ENCODE measurements at places on chromosomes 6 and 20.

- no peak for DNase-seq
Observed at GRCh38 chr6:14880052-14880451, 365.8 kb upstream of the JARID2 start.

- DNase-seq = no peak
Observed at GRCh38 chr20:15742627-15743026, 830.6 kb downstream of the KIF16B start.

DNA sequence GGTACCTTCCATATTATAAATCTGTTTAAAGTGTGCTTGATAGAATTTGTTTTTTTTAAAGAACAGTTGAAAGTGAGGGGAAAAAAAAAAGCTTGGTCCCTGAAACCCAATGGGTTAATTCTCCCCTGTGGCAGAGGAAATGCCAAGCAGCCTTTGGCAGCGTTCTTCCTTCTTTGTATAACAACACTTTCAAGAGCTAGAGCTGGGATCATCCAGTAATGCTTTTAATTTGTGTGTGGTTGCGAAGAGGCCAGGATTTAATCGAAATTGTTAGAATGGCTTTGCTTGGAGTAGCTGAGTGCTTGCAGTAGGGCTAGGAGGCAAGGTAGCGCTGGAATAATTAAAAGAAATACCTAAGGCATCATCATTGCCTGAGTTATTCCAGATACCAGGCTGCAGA is 692.0 kb downstream of the DHX35 start:
- no peak for DNase-seq

DNA sequence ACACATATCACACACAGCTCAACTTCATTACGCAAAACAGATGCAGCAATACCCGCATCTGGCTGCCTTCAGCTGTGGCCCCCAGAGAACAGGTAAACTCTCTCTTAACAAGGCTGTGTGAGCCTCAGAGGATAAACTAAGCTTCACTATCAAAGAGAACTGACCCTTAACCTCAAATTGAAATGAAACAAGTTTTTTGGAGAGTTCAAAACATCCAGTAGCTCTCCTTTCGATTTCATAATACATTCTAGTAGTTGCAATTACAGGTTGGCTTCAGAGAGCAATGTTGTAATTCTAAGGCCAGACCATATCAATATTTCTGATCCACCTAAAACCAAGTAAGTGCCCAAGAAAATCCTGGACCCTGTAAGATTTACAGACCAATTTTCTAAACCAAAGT is 113.5 kb downstream of the FAXC start:
- no peak for DNase-seq

DNA sequence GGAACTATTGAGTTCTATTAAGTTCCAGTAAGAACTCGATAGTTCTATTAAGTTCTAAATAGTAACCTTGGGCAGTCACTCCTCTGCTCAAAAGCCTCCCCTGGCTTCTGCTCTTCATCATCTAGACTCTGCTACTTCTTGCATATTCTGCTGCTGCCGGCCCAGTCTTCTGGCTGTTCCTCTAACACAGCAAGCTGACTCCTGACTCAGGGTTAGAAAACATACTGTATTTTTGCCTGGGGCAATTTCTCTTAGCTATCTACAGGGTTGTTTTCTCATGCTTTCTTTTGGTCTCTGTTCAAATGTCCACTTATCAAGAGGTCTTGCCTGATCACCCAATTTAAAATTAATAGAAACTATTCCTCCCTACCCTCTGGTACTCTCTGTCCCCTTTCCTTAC is 14.6 kb downstream of the SLC25A27 start:
- DNase-seq = no peak

DNA sequence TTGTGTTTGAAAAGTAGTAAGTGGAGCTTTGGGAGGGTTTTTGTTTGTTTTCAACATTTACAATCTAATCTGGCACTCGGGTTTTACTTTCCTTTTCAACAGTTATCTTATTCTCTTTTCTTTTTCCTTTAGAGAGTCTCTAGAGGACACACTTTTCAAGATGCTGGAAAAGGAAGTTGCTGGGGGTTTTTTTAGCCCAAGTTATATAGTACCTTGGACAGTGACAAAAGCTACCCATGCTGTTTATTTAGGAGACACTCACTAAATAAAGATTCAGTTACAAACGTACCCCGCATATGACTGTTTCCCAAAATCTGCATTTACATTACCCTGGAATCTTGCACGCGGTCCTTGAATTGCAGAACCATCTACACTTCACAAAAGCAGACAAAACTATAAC is 78.8 kb downstream of the MAP7 start:
- no peak for DNase-seq

DNA sequence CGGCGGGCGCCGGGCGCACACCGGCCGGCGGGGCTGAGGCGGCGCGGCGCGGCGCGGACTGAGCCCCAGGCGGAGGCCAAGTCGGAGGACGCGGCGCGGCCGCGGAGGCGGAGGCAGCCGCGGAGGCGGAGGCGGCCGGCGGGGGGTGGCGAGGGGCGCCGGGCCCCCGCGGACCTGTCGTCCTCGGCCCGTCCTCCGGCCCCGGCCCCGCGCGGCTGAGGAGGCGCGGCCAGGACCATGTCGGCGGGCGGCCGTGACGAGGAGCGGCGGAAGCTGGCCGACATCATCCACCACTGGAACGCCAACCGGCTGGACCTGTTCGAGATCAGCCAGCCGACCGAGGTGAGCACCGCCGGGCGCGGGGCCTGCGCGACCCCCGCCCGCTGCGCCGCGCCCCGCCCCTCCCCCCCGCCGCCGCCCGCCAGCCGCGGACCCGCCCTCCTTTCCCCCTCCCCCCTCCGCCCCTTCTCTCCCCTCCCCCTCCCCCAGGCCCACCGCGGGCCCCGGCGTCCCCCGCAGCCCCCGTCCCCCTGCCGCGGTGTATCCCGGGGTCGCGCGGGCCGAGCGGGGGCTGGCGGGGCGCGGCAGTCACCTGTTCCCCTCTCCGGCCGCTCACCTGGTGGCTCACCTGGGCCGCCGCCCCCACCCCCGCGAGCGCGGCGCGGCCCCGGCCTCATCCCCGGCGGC is at the start of gene AFDN:
AFDN (plus strand) TSS at position 16 of the 687 bp plus-strand sequence; CDS start at position 238, 222 bp downstream.
- no peak for DNase-seq

DNA sequence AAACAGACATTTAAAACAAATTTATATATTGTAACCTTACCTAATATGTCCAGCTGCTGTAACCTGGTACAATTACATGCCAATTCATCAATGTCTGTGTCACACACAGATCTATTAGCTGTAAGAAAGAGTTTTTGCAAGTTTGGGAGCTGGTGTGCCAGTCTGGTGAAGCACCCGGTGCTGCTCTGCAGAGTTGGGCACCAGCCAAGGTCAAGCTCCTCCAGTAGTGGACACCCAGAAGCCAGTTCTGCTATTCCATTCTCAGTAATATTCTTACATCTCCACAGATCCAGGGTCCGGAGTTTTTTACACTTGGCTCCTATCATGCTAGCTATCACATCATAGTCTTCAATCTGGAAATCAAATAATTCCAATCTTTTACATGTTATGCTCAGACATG is 41.0 kb downstream of the POU3F2 start:
- no peak for DNase-seq

DNA sequence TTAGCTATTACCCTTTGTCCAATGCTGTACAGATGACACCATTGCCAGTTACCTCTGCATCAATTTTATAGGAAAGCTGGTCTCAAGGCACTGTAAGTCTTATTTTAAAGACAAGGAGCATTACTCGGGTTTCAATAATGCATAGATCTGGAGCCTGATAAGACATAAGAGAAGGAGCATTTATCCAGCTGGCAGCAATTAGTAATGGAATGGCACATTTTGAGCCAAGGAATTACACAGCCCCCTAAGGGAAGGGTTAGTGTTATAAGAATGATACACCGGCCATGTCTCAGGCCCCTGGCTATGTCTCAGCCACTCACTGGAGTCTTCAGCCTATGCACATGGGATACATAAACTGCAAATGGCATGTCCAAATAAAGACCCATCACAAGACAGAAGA is 23.1 kb upstream of the TMEM242 start:
- DNase-seq = no peak

DNA sequence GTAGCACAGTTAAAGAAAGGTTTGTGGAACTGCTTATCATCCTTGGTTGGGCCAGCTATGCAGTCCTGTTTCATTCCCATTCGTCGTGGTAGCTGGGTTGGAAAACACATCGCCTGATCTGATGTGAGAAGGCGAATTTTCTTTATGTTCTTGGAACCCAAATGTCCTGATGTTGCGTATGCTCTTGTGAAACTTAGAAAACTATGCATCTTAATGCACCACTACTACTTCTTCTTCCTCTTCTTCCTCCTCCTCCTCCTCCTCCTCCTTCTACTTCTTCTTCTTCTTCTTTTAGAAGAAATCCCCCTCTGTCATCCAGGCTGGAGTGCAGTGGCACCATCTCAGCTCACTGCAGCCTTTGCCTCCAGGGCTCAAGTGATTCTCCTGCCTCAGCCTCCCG is 381.6 kb downstream of the UTRN start:
- DNase-seq = no peak

GRCh38 chr20:34435589-34435988 is 72.5 kb downstream of the ITCH start:
- DNase-seq = no peak

DNA sequence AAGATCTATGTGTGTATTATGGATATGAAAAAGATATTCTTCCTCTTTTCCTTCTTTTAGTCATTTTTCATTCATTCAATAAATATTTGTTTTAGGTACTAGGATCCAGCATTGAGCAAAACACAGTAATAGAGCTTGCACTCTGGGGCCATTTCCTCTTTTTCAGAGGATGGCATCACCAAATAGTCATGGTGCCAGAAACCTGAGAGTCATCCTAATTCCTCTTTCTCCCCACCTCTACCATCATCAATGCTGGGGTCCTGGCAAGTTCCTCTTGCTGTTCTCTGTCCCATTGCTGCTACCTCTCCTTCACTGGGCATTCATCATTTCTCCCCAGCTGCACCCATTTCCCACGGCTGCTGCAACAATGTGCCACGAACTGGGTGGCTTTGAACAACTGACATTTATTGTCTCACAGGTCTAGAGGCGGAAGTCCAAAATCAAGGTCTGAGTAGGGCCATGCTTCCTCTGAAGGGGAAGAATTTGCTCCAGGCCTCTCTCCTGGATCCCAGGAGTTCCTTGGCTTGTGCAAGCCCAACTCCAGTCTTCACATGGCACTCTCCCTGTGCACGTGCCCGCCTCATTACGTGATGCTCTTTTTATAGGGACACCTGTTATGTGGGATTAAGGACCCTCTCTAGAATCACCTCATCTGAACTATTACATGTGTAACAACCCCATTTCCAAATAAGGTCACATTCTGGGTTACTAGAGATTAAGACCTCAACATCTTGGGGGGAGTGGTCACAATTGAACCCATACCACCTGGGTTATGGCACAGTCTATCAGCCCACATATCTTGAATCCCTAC is 9.5 kb upstream of the IGF2R start:
- no peak for DNase-seq

GRCh38 chr6:132021552-132022375 is 70.6 kb upstream of the CCN2 start:
- no peak for DNase-seq

GRCh38 chr6:163226836-163227485 is 187.6 kb upstream of the QKI start:
- DNase-seq = no peak

GRCh38 chr20:40416274-40416673 is 272.8 kb downstream of the MAFB start:
- no peak for DNase-seq

- DNase-seq = no peak
Observed at GRCh38 chr6:109513571-109514071, 30.6 kb upstream of the ZBTB24 start.

GRCh38 chr6:20691185-20691584 is 156.9 kb downstream of the CDKAL1 start:
- DNase-seq = no peak

DNA sequence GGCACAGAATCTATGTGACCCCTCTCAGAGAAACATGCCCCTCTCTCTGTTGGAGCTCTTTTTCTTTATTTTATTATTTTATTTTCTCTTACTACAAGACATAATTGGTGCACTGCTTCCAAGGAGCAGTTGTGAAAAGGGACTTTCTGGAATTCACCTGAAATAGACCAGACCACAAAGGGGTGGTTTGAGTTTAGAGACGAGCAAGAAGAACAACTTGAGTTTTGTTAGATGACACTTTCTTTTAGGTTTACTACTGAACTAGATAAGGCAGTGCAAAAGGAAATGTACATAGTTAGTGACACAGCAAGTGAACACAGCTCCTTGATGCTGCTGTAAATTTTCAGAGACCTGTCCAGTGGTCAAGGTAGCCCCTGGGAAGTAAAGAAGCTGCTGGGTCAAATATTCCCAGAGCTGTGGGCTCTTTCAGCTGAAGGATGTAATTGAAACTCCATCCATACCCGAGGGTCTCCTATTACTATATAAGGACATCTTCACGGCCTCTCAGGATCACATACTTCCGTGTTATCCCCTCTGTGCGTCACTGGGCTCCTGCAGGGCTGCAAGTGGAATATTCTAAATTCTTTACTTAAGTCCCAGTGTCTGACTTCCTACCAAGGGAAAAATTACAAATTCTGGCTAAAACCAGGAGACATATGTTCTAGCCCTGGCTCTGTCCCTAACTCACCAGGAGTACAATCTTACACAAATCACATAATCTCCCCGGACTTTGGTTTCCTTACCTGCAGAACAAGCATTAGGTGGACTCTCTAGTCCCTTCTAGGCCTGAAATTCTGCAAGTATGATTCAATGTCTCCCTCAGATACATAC is 69.1 kb upstream of the ADTRP start:
- no peak for DNase-seq

DNA sequence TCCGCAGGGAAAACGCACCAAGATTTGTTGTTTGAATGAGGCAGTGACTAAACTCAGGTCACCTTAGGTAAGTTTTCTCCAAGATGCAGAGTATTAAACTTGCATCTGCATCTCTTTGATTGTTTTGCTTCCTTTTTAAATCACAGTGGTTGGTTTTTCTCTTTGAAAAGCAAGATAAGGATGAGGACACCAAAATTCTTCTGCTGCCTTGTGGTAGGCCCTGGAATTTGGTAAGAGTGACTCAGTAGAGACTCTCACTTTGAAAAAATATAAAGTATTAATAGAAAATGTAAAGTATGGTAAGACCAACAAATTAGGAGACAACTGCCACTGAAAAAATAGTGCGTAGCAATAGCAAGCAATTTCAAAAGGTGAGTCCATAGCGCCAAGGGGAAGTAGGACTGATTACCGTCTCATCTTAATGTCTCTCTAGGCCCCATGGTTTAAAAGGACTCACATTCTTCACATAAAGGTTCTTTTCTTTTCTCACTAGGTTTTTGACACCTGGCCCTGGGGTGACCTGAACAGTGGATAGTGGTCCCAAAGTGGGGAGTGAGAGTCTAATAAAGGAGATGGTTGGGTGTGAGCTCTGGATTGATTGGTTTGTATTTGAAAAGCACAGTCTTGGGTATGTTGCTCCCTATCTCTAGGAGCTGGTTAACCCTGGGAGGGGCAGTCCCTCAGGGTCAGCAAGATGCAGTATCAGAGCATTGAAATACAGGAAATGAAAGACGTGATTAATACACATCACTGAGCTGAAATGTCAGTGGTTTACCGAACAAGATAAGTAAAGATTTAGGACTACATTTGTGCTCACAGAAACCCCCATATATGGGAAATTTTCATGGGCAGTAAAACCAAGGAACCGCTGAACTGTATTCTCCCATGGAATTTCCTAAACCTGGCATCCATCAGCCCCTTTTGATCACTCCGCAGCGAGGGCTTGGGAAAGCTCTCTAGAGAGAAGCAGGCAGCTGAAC is 221.2 kb downstream of the SLC24A3 start:
- no peak for DNase-seq

Data from stimulated activated naive CD4-positive, alpha-beta T cell (primary cell).